ENCODE measurements at places on chromosomes 1 and 21. TPM values are rescaled to one million over a fixed set of nuclear protein-coding genes. Genes with fewer than 3 reads are reported as not detected.

DNA sequence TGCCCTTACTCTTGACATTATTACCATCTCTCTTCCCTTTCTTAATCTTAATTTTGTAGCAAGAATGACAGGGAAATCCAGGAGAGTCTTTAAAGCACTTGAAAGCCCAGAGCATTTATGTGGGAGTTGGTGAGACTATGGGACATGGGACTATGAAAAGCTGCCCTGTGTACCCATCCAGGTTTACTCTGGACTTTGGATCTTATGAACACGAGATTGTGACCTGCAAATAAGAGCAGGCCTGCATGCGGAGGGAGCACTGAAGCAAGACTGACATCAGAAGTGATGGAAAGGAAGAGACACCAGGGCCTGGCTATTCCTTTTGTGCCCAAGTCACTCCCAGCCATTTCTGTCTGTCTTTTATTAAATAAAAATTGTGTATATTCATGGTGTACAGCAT, 209.6 kb downstream of the NUF2 start:
- no peak for DNase-seq
- H3K36me3 ChIP-seq = no peaks in the 10 kb centered on the region
- H3K4me1 ChIP-seq = no peaks in the 10 kb centered on the region
- H3K27me3 ChIP-seq = no peaks in the 10 kb centered on the region

- H3K27ac ChIP-seq = no peak overlapping the region
- no peaks in the 10 kb centered on the region for H3K4me1 ChIP-seq
- no peak overlapping the region for H3K4me3 ChIP-seq
- H3K36me3 ChIP-seq = no peaks in the 10 kb centered on the region
- no peaks in the 10 kb centered on the region for H3K27me3 ChIP-seq
These were observed 283.5 kb downstream of the RWDD3 start for GRCh38 chr1:95517506-95517905.

GRCh38 chr1:19307794-19308508, 4.0 kb downstream of the AKR7A2 start:
- H3K4me1 ChIP-seq = peaks cover 13% of the 10 kb centered on the region
- peaks cover 55% of the 10 kb centered on the region for H3K36me3 ChIP-seq
- DNase-seq = no peak
- H3K4me3 ChIP-seq = no peak overlapping the region
- no peaks in the 10 kb centered on the region for H3K27me3 ChIP-seq
- no peak overlapping the region for H3K27ac ChIP-seq

DNA sequence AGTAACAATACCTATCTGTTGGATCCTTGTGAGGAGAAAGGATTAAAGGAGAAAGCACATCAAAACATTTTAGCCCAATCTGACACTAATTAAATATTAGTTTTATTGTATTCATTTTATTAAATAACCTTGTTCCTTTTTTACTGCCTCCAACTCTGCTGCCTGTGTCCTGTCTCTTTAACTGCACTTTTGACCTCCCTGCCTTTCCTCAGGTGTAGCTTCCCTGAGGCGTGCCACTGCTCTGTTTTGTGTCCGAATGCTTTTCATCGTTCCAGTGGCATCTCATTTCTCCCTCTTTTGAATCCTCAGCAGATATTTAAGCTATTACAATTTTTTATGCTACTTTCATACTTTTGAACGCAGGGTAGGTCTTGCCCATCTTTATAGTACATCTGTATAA, 10.3 kb downstream of the SPRTN start:
- no peak overlapping the region for H3K27ac ChIP-seq
- H3K27me3 ChIP-seq = no peaks in the 10 kb centered on the region
- DNase-seq = no peak
- no peaks in the 10 kb centered on the region for H3K4me1 ChIP-seq
- H3K4me3 ChIP-seq = no peak overlapping the region
- peaks cover 43% of the 10 kb centered on the region for H3K36me3 ChIP-seq

- H3K4me1 ChIP-seq = no peaks in the 10 kb centered on the region
- no peaks in the 10 kb centered on the region for H3K27me3 ChIP-seq
- no peak overlapping the region for H3K4me3 ChIP-seq
These were observed 30.6 kb downstream of the LY9 start for GRCh38 chr1:160826546-160826945.

The OR2T29 gene
- total RNA-seq = not detected

The LCE2B gene
- not detected for total RNA-seq

DNA sequence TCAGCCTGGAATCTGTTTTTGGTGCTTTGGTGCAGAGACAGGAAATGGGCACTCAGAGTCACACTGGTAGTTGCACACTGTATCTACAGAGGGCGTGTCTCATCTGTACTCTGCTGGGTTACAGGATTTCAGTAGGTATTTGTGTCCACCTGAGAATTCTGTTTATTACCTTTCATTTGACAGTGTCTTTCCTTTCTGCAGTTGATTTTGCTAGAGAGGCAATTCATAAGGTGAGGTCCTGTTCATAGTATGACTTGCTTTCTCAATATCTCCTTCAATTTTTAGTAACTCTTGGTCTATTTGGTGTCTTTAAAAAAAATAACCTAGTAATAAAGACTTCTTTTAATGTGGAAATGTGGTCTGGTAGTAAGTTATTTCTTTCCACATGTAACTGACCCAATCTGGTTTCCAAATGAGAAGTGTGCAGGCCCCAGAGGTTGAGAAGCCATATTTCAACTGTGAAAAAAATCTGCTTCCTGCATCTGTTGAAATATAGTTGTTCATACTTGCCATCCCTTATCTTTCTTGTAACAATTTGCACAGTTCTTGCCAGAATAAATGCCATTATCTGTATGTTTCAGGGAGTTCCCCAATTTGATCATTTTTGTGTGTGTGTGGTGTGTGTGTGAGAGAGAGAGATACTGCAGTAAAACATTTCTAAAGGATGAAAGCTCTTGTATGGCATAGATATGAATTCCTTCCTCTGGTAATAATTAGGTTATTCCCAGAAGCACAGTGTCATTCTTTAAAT, 78.4 kb upstream of the DNAJC6 start:
- no peaks in the 10 kb centered on the region for H3K36me3 ChIP-seq
- H3K4me1 ChIP-seq = no peaks in the 10 kb centered on the region
- no peak overlapping the region for H3K4me3 ChIP-seq
- no peak for DNase-seq
- no peak overlapping the region for H3K27ac ChIP-seq

The ADGRL2 gene
- 5.4 TPM for total RNA-seq

The FBLIM1 gene
- total RNA-seq = 3.8 TPM

DNA sequence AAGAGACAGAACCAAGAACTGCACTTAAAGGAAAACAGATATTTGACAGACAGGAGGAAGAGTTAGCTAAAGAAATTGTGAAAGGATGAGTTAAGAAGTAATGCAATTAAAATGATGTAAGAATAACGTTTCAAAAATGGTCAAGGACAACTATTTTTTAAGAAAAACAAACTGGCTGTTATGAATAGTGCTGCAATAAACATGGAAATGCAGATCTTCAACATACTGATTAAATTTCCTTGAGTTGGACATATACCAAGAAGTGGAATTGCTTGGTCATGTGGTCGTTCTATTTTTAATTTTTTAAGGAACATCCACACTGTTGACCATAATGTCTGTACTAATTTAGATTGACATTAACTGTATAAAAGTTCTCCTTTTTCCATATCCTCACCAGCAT, 23.1 kb upstream of the PHTF1 start:
- H3K36me3 ChIP-seq = no peaks in the 10 kb centered on the region
- H3K27ac ChIP-seq = peak overlapping the region; percentile 80
- no peaks in the 10 kb centered on the region for H3K27me3 ChIP-seq
- peak overlapping the region; percentile 19 for H3K4me3 ChIP-seq
- H3K4me1 ChIP-seq = peaks cover 65% of the 10 kb centered on the region
- DNase-seq = no peak

The TINAGL1 gene
- 117 TPM for total RNA-seq

GRCh38 chr1:84083307-84083706, 60.8 kb upstream of the PRKACB start:
- H3K36me3 ChIP-seq = no peaks in the 10 kb centered on the region
- DNase-seq = no peak
- H3K27me3 ChIP-seq = no peaks in the 10 kb centered on the region
- H3K27ac ChIP-seq = no peak overlapping the region

DNA sequence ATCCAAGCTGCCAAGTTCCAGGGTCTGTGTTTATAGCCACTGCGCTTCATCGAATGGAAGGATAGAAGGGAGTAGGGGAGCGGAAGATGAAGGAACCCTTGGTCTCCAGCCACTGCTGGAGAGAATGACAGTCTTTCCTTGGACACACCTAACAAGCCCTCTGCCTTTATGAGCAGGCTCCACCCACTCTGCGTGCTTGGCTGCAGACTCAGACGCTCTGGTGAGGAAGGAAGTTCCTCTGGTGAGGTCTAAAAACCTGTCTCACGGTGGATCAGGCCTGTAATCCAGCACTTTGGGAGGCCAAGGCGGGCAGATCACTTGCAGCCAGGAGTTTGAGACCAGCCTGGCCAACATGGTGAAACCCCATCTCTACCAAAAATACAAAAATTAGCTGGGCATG, 55.4 kb downstream of the MATN1 start:
- no peaks in the 10 kb centered on the region for H3K4me1 ChIP-seq
- H3K4me3 ChIP-seq = no peak overlapping the region
- H3K36me3 ChIP-seq = no peaks in the 10 kb centered on the region
- no peaks in the 10 kb centered on the region for H3K27me3 ChIP-seq
- DNase-seq = no peak

DNA sequence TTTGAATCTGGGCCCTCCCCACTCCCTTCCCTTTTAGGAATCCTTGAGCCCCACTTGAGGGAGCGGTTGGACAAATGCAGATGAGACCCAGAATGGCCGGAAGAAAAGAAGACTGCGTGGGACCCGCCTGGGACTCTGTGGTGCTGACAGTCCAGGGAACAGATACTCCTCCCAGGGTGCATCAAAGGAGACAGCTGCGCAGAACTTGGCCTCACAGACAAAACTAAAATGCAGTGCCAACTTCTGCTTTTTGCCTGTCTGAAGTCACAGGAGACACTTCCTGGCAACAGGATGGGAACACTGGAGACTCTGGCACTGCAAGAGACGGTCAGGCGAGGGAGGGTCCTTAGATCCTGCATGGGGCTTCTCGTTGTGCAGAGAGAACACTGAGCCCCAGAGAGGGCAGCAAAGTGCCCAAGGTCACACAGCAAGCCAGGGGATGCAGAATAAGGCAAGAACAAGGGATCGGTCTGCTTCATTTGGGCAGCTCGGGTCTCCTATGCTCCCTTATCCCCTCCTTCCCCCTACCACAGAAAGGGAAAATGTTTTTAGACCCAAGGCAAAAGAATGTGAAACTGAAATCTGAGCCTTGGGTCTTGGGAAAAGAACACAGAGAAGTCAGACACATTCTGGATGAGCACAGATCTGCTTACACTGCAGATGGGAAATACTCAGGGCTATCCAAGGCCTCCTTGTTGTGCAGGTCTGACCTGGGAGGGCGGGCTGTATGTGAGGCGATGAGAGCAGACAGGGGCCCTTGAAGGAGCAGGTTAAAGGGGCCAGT, 182.4 kb downstream of the TRABD2B start:
- no peaks in the 10 kb centered on the region for H3K36me3 ChIP-seq
- no peaks in the 10 kb centered on the region for H3K27me3 ChIP-seq
- DNase-seq = no peak
- H3K4me1 ChIP-seq = no peaks in the 10 kb centered on the region

The KTI12 gene
- total RNA-seq = 3.4 TPM

DNA sequence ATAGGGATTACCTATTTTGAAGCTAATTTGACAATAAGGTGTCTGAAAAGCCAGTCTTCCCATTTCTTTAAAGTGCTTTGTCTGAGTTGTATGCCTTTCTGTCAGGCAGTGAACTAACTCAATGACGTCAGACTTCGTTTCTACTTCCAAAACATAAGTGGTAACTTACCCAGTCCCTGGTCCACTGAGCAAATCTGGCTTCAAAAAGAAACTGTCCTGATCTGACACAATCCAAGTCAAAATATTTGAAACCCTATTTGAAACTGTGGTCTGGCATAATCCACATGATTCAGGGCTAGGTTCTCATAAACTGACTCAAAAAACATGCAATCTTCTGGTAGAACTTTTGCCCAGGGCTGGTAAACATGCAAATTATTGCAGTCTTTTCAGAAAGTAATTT, 34.0 kb downstream of the DIRAS3 start:
- no peaks in the 10 kb centered on the region for H3K4me1 ChIP-seq
- no peak overlapping the region for H3K27ac ChIP-seq
- no peaks in the 10 kb centered on the region for H3K27me3 ChIP-seq
- H3K4me3 ChIP-seq = no peak overlapping the region
- DNase-seq = no peak

DNA sequence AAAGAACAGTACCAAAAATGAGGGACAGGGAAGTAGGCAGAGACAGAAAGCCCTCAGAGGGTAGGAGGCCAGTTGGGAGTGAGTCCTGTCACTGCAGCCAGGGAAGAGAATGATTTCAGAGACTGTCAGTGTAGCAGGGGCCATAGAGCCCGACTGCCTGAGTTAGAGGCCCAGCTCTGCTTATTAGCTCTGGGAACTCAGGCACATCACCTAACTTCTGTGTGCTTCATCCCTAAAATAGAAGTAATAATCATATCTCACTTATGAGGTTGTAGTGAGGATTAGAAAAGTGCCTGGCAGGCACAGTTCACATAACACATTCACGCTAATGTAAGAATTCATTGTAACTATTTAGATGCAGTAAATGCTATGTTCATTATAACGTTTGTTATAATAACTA, 18.3 kb downstream of the NPL start:
- H3K4me1 ChIP-seq = no peaks in the 10 kb centered on the region
- no peak overlapping the region for H3K4me3 ChIP-seq
- no peak overlapping the region for H3K27ac ChIP-seq
- peaks cover 51% of the 10 kb centered on the region for H3K36me3 ChIP-seq
- DNase-seq = no peak
- H3K27me3 ChIP-seq = no peaks in the 10 kb centered on the region

DNA sequence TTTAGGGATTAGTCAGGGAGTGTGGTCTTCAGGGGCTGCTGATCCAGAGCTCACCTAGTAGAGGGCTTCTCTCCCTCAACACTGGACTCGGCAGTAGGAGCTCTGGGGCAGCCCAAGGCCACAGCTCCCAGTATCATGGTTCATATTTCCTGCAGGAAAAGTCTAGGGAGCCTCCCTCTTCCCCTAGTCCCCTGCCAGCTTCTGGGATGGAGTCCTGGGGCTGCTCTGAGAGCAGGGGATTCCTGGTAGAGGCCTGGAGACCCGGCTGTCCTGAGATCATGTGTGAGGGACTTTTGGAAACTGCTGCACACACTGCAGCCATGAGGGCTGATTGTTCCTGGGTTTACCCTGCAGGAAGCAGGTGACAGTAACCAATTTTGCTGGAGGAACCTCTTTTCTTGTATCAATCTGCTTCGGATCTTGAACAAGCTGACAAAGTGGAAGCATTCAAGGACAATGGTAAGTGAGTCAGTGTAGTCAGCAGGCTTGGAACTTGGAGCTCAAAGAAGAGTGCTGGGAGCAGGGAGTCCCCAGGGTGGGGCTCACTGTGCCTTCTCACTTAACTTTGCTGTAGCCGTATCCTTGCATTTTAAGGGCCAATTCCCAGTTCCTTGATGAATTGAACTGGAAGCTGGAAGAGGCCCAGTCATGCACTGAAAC, 16.3 kb downstream of the STRIP1 start:
- no peak overlapping the region for H3K27ac ChIP-seq
- no peak overlapping the region for H3K4me3 ChIP-seq
- no peaks in the 10 kb centered on the region for H3K36me3 ChIP-seq
- DNase-seq = no peak

GRCh38 chr1:91691525-91691924, 190.9 kb downstream of the CDC7 start:
- no peaks in the 10 kb centered on the region for H3K27me3 ChIP-seq
- H3K4me1 ChIP-seq = peaks cover 34% of the 10 kb centered on the region
- H3K27ac ChIP-seq = no peak overlapping the region
- DNase-seq = no peak

Data from gastrocnemius medialis (tissue), 4 donors.